OCI-M1 (cell line): ENCODE measurements at places on chromosomes 4 and X.
A peak's percentile ranks its signal among the peaks of the same experiment; 100 is the strongest.

GRCh38 chr4:32752962-32753361, 2032.8 kb downstream of the PCDH7 start:
- DNase-seq = no peak

DNA sequence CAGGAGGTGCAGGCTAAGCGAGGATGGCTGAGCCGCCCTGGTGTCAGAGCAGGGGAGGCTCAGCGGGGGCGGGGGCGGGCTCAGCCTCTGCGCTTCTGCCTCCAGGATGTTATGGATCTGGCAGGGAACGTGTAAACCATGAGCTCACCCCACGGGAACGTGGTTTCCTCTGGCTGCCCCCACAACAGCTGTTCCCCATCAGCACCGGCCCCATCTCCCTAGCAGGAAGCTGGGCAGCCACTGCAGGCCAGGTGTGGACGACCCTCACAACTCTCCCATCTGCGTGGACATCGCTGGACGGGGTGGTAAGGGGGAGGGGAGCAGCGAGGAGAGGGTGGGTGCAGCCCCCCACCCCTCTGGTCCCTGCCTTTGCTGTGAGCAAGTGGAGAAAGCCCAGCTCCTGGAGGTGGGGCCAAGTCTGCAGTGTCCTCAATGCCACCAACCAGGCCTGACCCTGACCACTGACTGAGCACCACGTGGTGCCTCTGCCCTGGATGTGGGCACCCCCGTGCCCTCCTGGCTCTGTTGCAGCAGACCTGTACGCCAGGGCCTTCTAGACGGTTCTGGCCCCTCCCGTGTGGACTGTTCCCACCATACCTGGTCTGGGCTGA, 28.1 kb upstream of the SPON2 start:
- DNase-seq = no peak

- DNase-seq = peak; percentile 77
These were observed 497 bp downstream of the HPGD start for GRCh38 chr4:174521800-174522182.

DNA sequence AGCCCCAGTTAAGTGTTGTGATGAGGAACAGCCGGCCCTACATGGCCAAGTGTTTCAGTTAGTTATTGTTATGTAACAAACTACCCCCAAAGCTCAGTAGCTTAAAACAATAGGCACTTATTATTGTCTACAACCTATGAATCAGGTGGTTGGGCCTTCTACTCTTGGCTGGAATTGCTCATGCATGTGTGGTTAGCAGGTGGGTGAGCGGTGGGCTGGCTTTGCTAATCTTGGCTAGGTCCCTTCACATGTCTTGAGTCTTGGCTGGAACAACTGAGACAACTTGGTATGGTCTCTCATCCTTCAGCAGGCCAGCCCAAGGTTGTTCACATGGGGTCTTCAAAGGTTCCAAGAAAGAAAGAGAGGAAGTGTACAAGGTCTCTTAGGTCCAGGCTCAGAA, 54.5 kb upstream of the CHRNA9 start:
- DNase-seq = no peak

- DNase-seq = no peak
These were observed 111.6 kb upstream of the NUDT6 start for GRCh38 chr4:123034023-123034422.

GRCh38 chrX:118773782-118774181, 46.4 kb downstream of the IL13RA1 start:
- no peak for DNase-seq

GRCh38 chr4:10620935-10621488, 63.6 kb downstream of the CLNK start:
- peak; percentile 3 for DNase-seq

DNA sequence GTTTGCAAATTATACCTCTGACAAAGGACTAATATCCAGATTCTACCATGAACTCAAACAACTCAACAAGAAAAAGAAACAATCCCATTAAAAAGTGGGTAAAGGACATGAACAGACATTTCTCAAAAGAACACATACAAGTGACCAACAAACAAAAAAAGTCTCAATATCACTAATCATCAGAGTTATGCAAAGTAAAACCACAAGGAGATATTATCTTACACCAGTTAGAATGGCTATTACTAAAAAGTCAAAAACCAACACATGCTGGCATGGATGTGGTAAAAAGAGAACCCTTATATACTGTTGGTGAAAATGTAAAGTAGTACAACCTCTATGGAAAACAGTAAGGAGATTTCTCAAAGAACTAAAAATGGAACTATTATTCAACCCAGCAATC, 234.4 kb downstream of the NKX6-1 start:
- DNase-seq = no peak

DNA sequence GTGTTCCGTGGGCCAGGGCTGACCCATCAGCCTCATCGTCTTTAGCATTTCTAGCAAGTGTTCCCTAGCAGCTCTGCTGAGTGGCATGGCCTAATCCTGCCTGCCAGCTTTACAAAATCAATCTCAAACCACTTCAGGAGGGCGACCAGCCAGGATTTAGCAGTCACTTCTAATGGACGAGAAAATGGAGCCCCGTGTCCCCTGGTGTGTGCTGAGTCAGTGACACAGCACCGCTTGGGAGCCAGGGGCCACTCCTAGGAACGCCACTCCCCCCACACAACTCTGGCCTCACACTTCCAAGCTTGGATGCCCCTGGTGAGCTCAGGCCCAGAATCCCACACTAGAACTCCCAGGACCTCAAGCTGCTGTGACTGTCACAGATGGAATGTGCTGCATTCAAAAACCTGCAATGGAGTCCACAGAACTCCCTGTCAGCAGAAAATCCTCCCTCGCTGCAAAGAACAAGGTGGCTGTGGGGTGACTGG, 311.2 kb upstream of the GATB start:
- DNase-seq = no peak

- DNase-seq = peak; percentile 84
These were observed 153.2 kb upstream of the RPL34 start for GRCh38 chr4:108466936-108467902.

GRCh38 chr4:185149392-185149791, 6.3 kb downstream of the SLC25A4 start:
- no peak for DNase-seq

- no peak for DNase-seq
These were observed 62.2 kb downstream of the DIPK2B start for GRCh38 chrX:45138525-45138924.

DNA sequence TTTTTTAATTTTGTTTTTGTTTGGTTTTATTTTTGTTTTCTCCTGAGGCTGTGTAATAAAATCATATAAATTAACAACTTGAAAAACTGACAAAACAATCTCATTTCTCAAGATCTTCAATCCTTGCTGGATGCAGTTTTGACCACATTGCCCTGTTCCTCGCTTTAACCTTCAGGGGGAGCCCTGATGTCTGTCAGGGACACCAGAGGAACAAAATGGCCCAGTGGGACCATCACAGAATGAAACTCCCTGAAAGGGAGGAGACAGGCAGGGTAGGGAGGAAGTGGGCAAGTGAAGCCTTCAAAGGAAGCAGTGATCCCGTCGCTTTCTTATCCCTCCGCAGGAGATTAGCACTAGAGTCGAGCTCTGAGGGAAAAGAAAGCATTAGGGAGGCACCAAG, 274.9 kb upstream of the LDB2 start:
- peak; percentile 26 for DNase-seq

DNA sequence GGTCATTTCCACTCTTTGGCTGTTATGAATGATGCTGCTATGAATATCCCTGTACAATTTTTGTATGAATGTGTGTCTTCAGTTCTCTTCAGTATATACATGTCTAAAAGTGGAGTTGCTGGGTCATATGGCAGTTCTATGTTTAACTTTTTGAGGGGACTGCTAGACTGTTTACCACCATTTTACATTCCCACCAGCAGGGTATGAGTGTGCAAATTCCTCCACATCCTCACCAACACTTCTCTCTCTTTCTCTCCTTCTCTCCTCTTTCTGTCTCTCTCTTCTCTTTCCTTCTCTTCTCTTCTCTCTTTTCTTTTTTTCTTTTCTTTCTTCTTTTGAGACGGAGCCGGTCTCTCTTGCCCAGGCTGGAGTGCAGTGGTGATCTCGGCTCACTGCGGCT, 7.8 kb downstream of the WWC2 start:
- DNase-seq = no peak

DNA sequence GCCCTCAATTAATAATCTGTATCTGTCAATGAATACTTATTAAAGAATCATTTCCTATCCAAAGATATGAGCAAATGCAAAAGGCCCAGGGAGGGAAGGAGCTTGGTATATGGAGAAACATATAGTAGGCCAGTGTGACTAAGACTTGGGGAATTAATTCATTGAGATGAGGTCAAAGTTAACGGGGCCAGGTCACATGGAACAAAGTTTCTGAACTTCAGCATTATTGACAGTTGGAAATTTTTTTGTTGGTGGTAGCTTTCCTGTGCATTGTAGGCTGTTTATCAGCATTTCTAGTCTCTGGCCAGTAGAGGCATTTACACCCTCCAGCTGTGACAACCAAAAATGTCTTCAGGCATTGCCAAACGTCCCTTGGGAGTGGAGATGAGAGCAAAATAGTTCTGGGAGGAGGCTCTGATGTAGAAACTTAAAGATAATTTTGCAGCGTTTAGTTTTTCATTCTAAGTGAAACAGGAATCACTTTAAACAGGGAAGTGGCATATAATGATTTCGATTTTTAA, 202.0 kb downstream of the SLC4A4 start:
- peak; percentile 19 for DNase-seq

DNA sequence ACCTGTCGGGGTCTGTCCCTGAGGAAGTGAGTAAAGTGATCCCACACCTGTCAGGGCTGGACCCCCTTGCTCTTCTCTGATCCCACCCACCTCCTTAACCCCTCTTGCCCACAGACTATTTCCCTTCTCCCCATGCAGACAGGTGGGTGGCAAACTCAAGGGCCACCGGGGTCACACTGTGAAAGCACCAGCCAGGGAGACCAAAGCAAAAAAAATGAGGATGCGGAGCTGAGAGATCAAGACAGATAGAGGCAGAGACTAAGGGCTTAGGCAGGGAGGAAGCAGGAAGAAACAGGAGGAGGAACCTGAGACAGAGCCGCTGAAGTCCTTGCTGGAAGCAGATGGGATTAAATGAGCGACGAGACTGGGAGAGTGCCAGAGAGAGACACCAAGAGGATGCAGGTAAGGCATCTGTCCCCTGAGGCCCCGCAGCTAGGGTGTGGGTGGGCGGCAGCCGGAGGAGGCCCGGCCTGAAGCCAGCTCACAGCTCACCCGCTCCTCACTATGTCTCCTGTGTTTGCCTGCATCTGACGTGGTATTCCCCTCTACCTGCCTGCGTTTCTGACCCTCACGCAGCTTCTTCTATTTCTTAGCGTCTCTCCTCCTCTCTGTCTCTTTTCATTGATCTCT, 7.2 kb downstream of the TIMM17B start:
- no peak for DNase-seq

- DNase-seq = no peak
These were observed 5.7 kb upstream of the FAM9C start for GRCh38 chrX:13050151-13050550.

DNA sequence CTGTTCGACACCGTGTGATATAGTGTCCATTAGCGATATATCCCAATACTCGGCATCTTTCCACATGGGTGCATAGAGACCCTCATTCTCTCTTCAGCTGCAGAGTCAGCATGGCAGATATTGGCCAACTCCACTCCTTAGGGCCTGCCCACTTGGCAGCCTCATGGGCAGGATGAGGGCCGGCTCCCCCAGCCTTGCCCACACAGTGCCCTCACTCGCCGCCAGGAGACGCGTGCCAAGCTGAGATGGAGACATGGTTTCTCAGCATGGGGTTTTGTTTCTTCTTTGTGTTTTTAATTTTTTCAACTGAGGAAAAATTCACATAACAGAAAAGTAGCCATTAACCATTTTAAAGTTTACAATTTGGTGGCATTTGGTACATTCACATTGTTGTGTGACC, 5.3 kb upstream of the PLXNA3 start:
- DNase-seq = no peak

DNA sequence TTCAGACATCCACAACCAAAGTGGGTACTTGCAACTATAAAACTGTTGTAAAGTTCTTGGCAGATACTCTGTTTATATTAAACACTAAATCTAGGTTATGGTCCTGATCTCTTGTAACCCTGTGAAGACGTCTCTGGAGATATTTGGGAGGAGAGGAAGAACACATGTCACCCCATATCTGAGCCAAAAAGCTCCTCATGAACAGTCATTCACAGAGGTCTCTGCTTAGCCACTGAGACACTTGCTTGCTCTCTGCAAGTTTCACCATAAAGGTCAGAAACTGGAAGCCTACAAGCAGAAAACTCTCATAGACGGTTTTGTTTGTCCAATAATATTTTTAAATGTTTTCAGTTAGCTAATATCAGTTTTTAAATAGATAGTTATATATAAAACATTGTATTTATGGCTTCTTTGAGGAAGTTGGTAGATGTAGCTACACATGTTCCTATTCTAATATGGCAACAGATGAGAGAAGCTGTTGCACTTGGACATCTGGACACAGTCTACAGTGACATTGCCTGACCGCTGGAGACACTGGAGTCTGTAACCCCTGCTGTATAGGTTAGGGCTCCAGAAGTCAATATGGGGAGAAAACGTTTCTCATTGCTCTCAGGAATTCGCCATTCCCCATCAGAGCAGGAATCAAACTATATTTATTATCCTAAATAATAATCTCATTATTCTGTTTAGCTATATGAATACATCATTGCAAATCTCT, 73.6 kb downstream of the C4orf46 start:
- DNase-seq = no peak

GRCh38 chr4:185671496-185671895, 136.2 kb upstream of the PDLIM3 start:
- no peak for DNase-seq

DNA sequence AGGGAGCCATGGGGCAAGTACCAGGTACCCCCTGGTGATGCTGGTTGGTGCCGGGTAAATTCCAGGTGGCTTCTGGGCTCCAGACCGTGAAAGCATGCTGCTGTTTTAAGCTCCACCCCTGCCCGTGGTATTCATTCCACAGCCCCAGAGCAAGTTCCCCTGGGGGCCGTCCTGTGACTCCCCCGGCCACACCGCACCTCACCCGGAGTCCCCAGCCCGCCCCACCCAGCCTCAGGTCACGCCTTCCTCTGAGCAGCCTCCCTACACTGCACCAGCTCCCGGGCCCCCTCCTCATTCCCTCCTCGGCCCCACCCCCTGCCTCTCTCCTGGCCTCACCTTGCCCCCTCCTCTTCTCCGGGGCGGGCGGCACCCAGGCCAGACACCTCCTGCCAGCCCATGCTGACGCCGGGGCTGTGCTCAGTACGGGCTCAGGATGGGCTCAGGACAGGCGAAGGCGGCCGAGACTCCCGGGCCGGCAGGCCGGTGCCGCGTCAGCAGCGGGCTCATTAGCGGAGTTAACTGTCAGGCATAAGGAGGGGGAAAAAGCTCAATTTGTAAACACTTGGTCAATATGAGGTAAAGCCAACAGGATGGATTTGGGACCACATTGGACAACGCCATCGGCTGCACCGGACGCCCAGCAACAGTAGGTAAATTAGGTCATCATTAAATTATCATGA, 127.4 kb downstream of the FAM53A start:
- DNase-seq = no peak

- DNase-seq = no peak
These were observed 37.2 kb upstream of the FAM9B start for GRCh38 chrX:9071031-9071650.

- no peak for DNase-seq
These were observed 51.2 kb upstream of the RBMXL3 start for GRCh38 chrX:115138040-115138439.
